ENCODE measurements at places on chromosomes 1 and 21.

DNA sequence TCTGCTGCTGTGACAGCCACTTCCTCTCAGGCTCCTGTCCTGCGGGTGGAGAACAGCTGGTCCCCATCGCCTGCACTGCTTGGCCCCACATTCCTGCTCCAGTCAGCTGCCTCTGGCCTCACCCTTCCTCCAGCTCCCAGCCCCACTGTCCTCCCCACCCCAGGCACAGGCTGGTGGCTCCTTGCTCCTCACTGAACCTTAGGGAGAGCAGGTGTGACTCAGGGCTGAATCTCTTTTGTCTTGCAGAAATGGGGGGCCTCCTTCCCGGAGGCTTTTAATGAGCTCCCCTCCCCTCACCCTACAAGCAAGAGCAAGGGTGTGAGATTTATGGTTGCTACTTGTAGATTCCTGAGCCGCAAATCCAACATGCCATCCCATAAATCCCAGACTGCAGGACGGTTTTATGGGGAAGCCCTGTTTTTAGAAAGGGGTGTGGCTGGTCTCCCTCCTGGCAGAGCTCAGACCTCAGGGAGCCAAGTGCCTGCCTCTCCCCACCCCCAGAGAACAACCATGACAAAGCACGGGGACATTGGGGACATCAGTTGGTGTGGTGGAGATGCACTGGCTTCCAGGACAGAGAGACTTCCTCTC is 15.2 kb downstream of the CDK18 start:
- DNase-seq = no peak

- no peak for DNase-seq
These were observed 11.4 kb downstream of the THBS3 start for GRCh38 chr1:155196103-155196892.

GRCh38 chr1:223022641-223023473 is 120.2 kb downstream of the TLR5 start:
- no peak for DNase-seq

GRCh38 chr1:26827663-26828062 is 1.2 kb downstream of the ZDHHC18 start:
- DNase-seq = no peak

DNA sequence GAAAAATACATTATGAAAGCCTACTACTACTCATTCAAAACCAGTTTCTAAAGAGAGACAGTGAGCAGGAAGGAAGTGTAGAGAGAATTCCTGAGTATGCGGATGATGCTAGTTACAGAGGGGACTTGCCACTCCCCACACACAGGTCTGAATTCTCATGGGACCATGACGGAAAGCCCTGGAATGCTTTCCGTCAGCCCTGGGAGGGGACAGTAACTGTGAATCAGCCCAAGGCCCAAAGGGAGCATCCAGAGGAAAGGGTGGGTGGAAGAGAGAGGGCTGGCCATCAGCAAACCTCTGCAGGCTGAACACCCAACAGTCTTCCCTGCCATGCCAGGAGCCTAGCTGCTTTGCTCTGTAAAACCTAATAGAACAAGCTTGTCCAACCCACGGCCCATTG is 36.4 kb downstream of the RCSD1 start:
- no peak for DNase-seq

GRCh38 chr1:229248821-229249817 is 21.8 kb upstream of the RAB4A start:
- DNase-seq = no peak

DNA sequence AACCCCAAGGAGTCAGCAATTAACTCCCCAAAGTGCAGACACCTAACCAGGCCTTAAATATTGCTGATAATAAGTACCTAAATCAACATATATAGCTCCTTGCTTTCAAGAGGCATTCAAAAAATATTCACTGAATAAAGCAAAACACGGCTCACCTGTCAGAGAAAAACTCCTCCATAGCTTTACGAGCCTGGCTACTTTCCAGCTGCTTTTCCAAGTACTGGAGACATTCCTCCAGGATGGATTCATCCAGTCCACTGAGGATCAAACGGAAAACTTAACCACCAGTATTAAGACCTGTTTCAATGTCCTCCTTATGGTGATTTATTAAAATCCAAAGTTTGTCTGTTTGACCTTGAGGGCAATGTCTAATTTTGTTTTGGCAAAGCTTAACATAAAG is 44.6 kb downstream of the UBR4 start:
- DNase-seq = no peak

GRCh38 chr1:205370780-205371179 is 14.1 kb upstream of the KLHDC8A start:
- no peak for DNase-seq

All from stimulated activated naive B cell treated with anti-CD40 and anti-IgM and Interleukin-4, amounts not matched to agents 10 μg/mL and 1 μg/mL and 100 μg/mL, for 72 hours (primary cell).